ENCODE measurements at places on chromosomes 1 and 21.

DNA sequence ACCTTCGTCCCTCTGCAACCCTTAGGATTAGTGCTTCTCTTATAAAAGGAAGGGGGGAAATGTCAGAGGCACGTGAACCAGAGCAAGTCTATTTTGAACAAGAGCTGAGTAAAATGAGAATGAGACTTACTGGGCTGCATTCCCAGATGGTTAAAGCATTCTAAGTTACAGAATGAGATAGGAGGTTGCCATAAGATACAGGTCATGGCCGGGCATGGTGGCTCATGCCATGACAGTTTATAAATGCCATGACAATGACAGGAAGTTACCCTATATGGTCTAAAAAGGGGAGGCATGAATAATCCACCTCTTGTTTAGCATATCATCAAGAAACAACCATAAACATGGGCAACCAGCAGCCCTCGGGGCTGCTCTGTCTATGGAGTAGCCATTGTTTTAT is 2.5 kb upstream of the AQP10 start:
- no peak for DNase-seq
- no peaks in the 10 kb centered on the region for H3K36me3 ChIP-seq
- H3K4me1 ChIP-seq: no peaks in the 10 kb centered on the region
- H3K4me3 ChIP-seq: no peak overlapping the region
- no peaks in the 10 kb centered on the region for H3K27me3 ChIP-seq

- DNase-seq: no peak
- no peaks in the 10 kb centered on the region for H3K36me3 ChIP-seq
- H3K4me1 ChIP-seq: no peaks in the 10 kb centered on the region
- H3K27ac ChIP-seq: no peak overlapping the region
- H3K27me3 ChIP-seq: no peaks in the 10 kb centered on the region
Measured at GRCh38 chr1:100411574-100411973, 59.3 kb downstream of the CDC14A start.

- H3K4me1 ChIP-seq: peaks cover 5% of the 10 kb centered on the region
- no peak for DNase-seq
- no peaks in the 10 kb centered on the region for H3K27me3 ChIP-seq
Measured at GRCh38 chr1:45412899-45413298, 72.7 kb upstream of the MUTYH start.

GRCh38 chr1:216332462-216332861 is 90.8 kb downstream of the USH2A start:
- H3K4me3 ChIP-seq: no peak overlapping the region
- no peaks in the 10 kb centered on the region for H3K4me1 ChIP-seq
- H3K27me3 ChIP-seq: no peaks in the 10 kb centered on the region
- DNase-seq: no peak
- no peak overlapping the region for H3K27ac ChIP-seq

GRCh38 chr1:78032996-78033796 is 12.6 kb upstream of the GIPC2 start:
- no peak overlapping the region for H3K4me3 ChIP-seq
- DNase-seq: no peak
- no peak overlapping the region for H3K27ac ChIP-seq
- H3K36me3 ChIP-seq: no peaks in the 10 kb centered on the region
- no peaks in the 10 kb centered on the region for H3K27me3 ChIP-seq
- no peaks in the 10 kb centered on the region for H3K4me1 ChIP-seq

- H3K27me3 ChIP-seq: no peaks in the 10 kb centered on the region
- no peak overlapping the region for H3K4me3 ChIP-seq
- no peak for DNase-seq
- no peaks in the 10 kb centered on the region for H3K36me3 ChIP-seq
- H3K4me1 ChIP-seq: peaks cover 12% of the 10 kb centered on the region
- no peak overlapping the region for H3K27ac ChIP-seq
Measured at GRCh38 chr1:183580281-183580682, 10.0 kb downstream of the NCF2 start.

Measured in upper lobe of right lung (tissue), 1 donor.